ENCODE measurements at places on chromosomes 16 and 17.

DNA sequence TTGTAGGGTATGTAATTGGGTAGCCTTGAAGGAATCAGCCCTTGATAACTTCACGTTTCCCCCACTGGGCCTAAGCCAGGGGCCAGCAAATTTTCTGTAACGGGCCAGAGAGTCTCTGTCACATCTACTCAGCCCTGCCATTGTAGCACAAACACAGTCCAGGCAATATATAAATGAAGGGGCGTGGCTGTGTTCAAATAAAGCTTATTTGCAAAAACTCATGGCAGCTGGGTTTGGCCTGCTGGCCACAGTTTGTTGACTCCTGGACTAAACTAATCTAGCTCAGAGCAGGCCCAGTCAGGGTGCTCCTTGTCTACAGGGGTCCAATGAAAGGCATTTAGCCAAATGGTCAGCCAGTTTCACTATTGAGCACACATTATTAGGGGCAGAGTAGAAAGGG, 141.6 kb downstream of the CCDC182 start:
- no peak for DNase-seq

DNA sequence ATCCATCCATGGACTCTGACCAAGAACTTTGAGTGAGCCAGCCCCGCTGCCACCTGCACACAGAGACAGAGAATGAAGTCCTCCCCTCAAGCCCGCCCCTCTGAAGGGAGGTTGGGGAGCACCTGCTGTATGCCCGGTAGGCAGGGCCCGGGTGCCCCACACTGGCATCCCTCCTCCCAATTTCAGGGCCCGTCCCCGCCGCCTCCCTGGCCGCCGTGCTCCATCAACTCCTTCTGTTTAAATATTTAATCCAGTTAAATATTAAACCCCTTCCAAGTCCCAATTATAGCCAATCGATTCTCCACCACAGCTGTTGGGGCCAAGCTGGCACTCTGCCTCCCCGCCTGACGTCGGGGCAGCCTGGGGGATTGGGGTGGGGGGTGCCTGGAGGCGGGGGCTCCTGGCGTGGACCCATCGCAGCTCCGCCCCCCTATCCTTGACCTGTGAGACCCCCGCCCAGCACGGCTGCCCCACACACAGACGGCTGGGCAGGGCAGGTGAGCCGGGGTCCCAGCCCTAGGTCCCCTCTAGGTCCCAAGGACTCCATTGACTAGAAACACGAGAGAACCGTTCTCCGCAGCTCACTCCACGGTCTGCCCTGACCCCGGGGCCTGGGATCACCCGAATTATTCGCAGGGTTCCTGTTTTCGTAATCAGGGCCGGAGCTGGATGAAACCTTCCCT, 18.0 kb upstream of the CACNA1H start:
- DNase-seq = no peak

DNA sequence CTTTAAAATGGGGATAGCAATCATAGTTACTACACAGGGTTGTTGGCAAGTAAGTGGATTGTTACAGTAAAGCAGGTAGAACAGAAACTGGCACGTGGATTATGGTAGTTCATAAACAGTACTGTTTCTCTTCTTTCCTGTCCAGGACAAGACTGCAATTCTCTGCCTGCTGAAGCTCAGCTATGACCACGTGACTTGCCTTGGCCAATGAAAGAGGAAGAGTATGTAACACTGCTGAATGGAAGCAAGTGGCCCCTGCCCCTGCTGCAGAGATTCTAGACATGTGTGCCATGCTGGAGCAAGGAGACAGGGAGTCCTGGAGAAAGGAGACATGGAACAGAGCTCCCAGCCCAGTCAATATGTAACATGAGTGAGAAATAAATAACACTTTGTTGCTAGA, 66.6 kb upstream of the TOX3 start:
- no peak for DNase-seq

DNA sequence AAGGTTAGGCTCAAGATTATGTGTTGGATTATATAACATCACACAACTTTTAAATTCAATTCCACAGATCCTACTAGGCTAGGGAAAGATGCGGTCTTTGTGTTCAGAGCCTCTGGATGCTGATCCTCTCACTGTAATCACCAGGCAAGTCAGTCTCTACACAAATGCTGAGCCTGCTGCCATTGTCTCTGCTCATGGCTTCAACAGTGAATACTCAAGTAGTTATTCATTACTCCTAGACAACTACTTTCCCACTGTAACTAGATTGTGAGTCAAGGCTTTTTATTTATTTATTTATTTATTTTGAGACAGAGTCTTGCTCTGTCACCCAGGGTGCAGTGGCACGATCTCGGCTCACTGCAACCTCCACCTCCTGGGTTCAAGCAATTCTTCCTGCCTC, 15.8 kb upstream of the NDUFAB1 start:
- DNase-seq = no peak

DNA sequence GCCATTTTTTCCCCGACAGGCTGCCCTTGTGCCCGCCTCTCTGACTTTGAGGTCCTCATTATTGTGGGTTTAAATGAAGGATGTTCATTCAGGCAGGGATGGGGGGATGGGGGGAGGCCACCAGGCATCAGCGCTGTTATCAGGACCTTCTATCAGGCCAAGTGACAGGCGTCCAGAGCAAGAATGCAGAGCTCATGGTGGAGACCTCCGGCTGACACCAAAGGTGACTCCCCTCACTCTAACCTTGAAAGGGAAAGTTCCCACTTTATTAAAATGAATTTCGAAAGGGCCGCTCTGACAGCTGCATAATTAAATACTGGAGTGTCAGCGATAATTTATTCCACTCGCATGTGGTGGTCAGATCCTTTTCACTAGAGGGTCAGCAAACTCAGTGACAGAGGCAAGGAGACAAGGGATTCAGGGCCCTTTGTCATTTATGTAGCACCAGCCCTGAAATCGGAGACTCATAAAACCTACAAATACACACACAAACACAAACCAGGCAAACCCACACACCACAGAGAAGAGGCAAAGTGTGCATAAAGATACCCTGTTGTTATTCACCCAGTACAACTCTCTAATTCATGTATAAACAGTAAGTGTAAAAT, 436.0 kb downstream of the MAF start:
- DNase-seq = no peak

DNA sequence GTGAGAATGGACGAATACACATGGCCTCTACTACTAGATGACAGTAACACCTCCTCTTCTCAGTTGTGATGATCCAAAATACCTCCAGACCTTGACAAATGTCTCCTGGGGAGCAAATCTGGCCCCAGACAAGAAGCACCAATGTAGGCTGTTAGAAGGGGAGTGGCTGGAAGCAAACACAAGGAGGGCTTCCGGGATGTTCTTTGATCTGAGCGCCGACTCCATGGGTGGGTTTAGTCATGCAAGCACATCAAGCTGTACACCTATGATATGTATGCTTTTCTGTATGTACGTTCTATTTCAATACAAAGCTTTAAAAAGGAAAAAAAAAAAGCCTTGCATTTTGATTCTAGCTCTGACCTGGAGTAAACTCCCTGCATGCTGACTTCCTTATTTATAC, 61.4 kb downstream of the ARHGAP17 start:
- no peak for DNase-seq

GRCh38 chr17:19306160-19307111, 56.1 kb downstream of the B9D1 start:
- DNase-seq = no peak
